Testis (tissue), 5 donors: ENCODE measurements at places on chromosomes 2 and 18.
A peak's percentile ranks its signal among the peaks of the same experiment; 100 is the strongest.

DNA sequence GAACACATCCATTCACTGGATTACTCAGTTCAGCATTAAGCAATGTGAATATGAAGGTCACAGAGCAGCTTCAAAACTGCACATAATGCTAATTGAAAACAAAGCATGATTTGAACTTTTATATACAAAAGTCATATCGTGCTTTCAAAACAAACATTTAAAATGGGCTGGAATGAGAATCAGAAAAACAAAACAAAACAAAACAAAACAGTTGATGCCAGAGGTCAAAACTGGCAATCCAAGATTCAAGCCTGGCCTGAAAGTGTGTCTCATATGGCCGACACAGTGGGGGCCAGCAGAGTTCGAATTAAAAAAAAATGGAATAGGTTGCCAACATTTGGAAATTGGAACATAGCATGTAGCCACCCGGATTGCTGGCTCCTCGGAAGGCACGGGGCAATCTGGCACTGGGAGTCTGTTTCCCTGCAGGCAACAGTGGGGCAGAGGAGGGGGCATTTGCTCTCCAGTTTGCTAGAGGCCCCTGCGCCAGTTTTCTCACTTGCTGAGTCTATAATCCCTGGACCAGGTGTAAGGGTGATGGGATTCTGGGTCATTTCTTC lies 294.4 kb downstream of the ZNF521 start:
- no peak for DNase-seq

GRCh38 chr2:38474715-38475566 lies 97.9 kb upstream of the ATL2 start:
- no peak for DNase-seq

DNA sequence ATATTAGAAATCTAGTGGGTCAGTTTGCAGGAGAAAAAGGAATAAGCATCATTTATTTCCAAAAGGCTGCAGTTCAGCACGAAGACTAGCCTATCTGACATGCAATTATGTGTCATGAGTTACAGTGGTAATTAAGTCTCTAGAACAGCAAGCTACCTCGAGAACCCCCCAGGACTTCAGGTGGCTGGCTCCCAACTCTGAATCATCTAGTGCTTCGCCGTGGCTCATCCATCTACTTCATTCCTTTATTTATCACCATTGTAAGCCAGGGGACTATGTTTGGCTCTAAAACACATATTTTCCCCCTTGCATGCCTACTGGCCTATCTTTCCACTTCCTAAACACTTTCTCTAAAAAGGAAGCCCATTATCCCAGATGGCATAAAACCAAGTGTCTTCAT lies 121.6 kb downstream of the TXNL1 start:
- DNase-seq: peak; percentile 29

GRCh38 chr2:82641598-82642180 lies 1817.4 kb downstream of the SUCLG1 start:
- DNase-seq: no peak

GRCh38 chr2:237955640-237956401 lies 11.0 kb upstream of the UBE2F start:
- DNase-seq: no peak

DNA sequence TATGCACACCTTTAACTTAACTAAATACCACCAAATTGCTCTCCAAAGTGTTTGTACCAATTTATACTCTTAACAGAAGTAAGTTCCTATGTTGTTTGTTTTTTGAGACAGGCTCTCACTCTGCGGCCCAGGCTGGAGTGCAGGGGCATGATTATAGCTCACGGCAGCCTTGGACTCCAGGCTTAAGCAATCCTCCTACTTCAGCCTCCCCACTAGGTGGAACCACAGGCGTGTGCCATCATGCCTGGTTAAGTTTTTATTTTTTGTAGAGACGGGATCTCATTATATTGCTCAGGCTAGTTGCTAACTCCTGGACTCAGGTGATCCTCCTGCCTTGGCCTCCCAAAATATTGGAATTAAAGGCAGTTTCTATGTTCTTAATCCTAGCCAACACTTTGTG lies 13.1 kb upstream of the NAB1 start:
- DNase-seq: no peak

DNA sequence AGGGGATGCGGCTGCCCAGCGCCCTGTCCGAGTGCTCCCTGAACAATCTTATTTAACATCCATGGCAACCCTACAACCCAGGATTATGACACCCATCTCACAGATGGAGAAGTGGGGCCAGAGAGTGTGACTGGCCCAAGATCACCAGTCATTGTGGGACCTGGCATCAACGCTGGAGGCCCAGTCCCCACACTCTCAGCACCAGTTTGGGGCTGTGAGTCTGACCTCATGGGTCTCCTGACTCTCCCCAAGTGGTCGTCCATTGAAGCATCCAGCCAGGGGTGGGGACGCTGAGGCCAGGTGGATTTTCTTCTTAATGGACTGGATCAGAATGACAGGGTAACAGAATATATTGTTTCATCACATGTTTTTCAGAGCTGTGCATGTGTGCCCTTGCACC lies 24.5 kb downstream of the MAL start:
- no peak for DNase-seq

- no peak for DNase-seq
Measured at GRCh38 chr2:219461047-219461514, 26.4 kb downstream of the SPEG start.

GRCh38 chr2:146415291-146415690 lies 1429.5 kb upstream of the ACVR2A start:
- no peak for DNase-seq

DNA sequence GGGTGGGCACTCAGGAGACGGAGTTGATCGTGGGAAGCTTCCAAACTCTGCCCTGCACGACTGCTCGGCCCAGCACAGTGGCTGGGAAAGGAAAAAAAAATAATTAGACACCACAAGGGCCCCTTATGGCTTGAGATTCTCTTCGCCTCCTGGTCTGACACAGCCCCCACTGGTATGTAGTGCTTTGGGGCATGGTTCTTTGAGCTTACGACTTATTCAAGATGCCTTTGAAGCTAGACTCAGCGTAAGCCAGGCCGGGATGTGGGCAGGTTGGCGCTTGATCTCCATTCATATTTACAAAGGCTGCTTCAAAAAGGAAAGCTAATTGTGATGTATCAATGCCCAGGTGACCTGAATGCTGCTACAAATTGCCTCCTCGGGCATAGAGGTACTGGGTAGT lies 50.5 kb downstream of the CXCR4 start:
- no peak for DNase-seq

- peak; percentile 8 for DNase-seq
Measured at GRCh38 chr2:240127191-240127750, 8.8 kb downstream of the COPS9 start.

DNA sequence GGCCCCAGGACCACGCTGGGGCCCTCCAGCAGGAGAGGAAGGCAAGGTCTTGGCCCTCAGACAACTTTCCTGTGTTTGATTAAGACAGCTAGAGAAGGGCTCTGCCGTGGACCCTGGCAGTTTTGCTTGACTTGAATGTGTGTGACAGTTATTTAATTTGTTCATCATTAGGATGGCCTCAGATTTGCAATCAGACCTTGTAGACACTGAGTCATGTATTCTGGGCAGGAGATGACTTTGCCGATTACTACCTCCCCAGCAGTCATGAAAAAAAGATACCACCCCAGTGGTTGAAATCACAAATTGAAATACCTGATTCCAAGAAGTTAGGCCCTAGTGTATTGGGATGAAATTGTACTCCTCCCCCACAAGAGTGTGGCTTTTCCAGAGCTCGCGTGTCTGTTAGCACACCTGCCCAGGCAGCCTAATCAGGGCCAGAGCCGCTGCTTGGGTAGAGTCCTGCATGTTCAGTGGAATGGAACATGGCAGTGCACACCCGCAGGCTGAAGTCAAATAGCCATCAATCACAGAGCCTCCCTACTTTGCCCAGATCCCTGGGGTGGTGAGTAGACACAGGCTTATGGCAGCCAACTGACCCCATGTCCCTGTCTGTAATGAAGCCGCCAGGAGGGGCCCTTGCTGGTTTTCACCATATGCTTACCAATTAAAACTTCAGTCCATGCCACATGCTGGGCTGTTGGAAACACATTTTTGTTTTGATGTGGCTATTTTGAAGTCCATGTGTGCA lies 122.5 kb downstream of the TPGS2 start:
- DNase-seq: no peak

- DNase-seq: no peak
Measured at GRCh38 chr2:136375017-136375901, 257.3 kb upstream of the CXCR4 start.

GRCh38 chr2:39234754-39235153 lies 9.0 kb downstream of the CDKL4 start:
- DNase-seq: no peak

DNA sequence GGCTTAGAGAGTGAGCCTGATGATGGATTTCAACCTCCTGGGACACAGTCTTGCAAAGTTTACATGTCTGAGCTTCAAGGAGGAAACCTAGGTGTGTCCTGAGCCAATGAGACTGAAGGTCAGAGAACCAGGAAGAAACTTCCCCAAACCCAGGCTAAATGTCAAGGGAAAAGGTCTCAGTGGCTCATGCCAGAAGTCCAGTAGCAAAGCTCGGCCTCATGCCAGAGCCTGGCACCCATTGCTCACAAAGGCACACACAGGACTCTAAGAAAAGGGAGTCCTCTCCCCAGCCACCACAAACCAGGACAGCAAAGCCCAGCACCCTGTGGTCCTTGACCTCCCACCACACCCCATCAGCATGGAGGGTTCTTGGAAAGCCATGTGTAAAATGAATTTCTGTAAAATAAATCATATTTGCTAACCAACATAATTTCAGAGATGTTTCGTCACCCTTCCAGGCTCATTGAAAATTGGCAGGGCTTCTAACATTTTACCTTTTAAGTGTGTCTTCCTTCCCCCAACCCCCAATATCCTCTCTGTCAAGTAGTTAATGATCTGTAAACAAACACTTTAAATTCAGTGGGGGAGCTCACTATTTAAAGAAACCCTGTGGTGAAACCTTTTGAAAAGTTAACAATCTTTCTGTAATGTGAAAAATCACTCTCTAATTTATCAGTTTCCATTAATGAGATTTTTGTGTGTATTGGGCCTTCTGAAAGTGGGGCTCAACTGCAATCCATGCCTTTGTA lies 77.1 kb downstream of the BCL11A start:
- no peak for DNase-seq

GRCh38 chr2:238256111-238256510 lies 16.3 kb upstream of the HES6 start:
- no peak for DNase-seq

DNA sequence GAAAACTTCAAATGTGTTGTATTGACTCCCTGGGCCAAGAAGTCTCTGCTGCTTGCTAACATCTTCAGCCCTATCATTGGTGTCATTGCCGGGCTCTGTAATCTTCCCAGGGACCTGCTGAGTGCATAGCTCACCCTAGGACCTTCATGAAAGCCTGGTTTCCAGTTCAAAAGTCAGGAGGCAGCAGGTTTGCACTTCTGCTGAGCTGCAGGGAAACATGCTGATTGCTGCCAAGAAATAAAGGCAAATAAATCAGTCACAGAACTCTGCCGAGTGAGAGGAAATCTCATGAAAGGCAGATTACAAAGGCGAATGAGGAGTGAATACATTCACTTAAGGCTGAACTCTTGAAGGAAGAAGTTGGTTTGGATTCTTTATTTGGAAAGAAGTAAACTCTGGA lies 1947.6 kb upstream of the CELF4 start:
- DNase-seq: no peak

GRCh38 chr2:219643084-219643473 lies 15.6 kb downstream of the SLC4A3 start:
- DNase-seq: no peak

GRCh38 chr18:5295231-5295920 lies at the start of gene ZBTB14:
Gene ZBTB14 (minus strand): TSS chr18:5295726. CDS start chr18:5293246, 2,480 bp downstream.
- DNase-seq: peak; percentile 63

DNA sequence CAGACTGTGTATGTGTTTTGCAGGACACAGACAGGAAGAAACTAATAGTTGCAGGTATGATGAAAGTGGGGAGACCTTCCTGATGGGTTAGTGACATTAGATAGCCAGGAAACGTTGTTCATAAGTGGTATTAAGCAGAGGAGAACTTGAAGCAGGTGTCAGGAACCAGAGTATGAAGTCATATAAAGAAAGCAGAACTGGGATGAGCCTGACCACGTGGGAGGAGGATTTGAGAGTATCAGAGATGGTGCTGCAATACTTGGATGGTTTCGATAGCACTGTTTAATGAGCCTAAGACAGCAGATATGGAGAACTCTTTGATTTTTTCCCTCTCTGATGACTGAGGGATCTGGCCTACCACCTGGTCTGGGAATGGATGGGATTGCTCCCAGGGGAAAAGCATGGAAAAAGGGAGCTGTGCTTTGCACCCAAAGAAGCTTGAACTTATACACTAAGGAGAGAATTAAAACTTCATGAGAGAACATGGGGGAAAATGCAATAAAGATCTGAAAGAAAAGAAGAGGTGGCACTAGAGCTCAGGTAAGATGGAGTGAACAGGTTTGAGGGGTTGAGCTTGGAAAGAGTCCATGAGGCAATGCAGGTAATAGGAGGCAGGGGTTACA lies 226.0 kb upstream of the LRRTM1 start:
- DNase-seq: no peak

DNA sequence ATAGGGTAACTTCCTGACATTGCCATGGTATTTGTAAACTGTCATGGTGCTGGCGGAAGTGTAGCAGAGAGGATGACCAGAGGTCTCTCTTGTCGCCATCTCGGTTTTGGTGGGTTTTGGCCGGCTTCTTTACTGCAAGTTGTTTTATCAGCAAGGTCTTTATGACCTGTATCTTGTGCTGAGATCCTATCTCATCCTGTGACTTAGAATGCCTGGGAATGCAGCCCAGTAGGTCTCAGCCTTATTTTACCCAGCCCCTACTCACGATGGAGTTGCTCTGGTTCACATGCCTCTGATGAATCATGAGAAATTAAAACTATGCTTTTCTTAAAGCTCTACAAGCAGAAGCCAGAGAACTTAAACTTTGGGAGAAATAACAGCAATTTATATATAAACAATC lies 12.7 kb upstream of the NFU1 start:
- DNase-seq: no peak

DNA sequence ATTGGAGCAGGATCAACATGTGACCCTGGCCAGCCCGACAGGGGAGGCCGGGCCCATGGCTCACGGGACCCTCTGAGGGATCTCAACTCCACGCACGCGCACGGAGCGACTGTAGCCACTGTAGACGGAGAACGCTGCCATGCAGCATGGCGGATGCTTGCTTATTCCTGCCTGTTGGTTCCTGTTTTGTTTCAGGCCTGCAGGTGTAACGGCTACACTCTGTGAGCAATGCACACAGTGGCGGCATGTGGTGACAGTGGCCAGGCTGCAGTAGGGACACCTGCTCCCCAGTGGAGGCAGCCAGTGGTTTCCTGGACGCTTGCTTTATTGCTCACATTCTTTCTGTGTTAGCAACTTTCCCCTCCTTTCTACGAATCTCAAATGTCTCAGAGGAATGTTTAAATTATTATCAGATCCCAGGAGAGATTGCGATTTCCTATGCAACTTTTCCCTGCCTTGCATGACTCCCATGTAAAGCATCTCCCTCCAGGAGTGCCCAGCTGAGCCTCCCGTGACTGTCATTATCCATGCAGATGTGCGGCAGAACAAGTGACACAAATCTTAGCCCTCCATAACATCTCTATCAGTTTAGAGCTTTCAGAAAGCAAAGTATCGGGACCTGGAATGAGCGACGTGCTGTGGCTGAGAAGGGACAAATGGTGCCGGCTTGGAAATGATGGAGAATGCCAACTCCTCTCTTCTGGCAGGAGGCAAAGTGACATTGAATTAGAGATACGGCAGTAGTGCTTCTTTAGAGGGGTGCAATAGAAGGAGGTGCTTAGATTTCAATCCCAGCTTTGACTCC lies 209.7 kb downstream of the ASB1 start:
- DNase-seq: no peak
